ENCODE measurements at places on chromosomes 5 and 9. TPM values are rescaled to one million over a fixed set of nuclear protein-coding genes. Genes with fewer than 3 reads are reported as not detected.

OTULINL gene
- 4.9 TPM for total RNA-seq

SERINC5 gene
- 10.7 TPM for total RNA-seq

LCN10 gene
- total RNA-seq = 7.7 TPM

FAM163B gene
- total RNA-seq = not detected

MYMK gene
- total RNA-seq = not detected

PPP2R2B gene
- 0.19 TPM for total RNA-seq

TMEM252 gene
- total RNA-seq = not detected

GRCh38 chr5:171715551-171715950 is 70.1 kb upstream of the SMIM23 start:
- no peak for DNase-seq

DNA sequence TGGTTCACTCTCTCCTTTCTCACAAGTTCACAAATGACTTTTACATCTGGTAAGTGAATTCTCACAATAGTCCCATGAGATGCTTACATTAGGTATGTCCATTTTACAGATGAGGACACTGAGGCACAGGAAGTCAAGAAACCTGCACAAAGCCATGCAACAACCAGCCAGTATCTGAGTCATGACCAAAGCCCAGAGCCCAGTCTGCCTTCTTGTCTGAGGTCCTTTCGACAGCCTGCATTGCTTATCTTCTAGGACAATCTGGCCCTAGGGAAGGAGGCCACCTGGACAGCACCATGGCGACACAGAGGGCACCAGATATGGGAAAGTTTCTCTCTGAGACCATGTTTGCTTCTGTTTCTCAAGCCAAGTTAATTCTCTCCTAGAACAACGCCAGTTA is 197.1 kb downstream of the NSG2 start:
- no peak for DNase-seq

- DNase-seq = no peak
Observed at GRCh38 chr9:112852741-112853504, 37.8 kb downstream of the SLC46A2 start.

DNA sequence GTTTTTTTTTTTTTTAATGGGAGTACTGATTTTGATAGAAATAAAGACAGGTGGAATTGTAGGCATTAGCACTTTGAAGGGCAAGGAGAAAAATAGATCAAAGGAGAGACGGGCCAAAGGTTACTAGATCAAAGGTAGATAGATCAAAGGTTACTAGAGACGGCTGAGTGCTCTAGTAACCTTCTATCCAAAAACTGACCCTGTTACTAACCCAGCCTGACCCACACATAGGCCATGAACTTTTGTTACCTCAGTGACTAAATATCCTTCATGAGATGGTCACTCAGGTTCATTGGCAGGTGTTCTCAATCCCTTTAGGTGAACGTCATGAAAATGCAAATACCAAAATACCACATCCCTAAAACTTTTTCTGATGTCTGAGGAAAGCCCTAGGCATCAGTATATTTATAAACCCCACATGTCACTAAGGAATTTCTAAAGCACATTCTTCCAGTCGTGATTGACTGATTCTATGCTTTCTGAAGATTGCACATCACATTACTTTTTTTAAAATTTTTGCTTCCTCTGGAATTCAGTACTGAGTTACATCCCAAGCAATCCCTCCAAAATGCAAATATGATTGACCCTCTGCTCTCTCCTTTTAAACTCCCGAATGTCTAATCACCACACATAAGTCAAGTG is 772.7 kb downstream of the BRINP1 start:
- no peak for DNase-seq

DNA sequence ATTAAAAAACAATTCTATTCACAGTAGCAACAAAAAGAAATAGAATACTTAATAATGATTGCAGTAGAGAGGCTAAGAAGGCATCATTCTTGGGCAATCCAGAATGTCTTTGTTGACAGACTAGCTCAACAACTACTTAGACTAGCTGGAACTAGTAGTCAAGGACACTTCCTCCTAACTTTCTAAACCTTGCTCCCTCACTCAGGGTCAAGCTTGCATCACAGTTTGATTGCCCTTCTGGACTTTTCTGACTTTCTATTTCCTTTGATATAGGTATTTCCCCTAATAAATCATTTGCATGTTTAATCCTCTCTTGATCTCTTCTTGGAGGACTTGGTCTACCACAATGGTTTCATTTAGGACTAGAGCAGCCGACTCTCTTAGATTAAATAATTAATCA is 1107.9 kb downstream of the PTPRD start:
- DNase-seq = no peak

GRCh38 chr5:171676286-171676944 is 109.2 kb upstream of the SMIM23 start:
- DNase-seq = no peak

DNA sequence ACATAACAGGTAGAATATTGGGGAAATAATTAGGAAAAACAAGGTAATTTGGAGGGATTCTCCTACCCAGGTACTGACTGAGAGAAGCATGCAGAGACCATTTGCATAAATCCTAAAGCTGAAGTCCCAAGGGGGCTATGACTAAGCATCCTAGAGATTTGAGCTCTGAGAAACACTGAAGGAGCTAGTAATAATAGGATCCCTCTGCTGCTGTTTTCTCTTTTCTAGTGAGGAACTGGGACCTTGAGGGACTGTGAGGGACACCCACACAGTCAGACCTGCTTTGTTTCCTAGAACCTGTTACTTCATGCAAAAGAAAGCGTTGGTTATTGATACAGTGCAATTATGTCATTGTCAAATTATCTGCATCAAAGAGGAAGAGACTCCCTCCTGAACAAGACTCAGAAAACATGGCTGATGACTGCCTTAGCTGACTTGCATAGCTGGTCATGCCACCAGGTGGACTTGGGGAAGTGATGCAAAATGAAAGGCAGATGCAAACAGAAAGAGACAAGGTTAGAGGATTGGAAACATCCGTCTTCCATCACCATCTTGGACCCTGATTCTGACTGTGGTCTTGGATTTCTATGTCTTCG is 335.4 kb downstream of the NTRK2 start:
- no peak for DNase-seq

All from Right ventricle myocardium superior (tissue), 1 donor.